MM.1S (cell line): ENCODE measurements at places on chromosomes 2 and 18.

- DNase-seq = peak; percentile 55
These were observed 123.1 kb upstream of the CAB39 start for GRCh38 chr2:230589497-230590015.

GRCh38 chr2:70513738-70514137 lies 39.9 kb downstream of the TGFA start:
- DNase-seq = no peak

GRCh38 chr18:23353459-23353858 lies 99.6 kb upstream of the RIOK3 start:
- DNase-seq = no peak

DNA sequence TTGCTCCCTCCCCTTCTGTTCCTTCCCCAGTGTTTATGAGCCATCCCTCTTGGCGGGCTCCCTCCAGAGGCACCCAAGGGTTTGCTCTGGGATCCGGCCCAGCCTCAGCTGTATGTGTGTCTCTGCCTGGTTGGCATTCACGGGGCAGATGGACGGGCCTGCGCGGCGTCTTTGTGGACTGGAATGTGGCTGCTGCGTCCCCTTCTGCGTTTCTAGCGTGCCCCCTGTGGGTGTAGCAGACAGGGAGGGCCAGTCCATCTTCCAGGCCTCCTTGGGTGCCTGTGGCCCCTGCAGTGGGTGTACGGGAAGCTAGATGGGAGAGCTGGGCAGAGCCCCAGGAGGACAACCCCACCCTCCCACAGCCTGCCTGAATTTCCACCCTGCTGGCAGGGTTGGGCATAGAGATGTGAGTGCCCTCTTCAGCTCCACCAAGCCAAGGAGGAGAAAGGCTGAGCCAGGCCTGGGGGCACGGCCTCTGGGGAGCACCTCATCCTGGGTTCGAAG lies 15.7 kb downstream of the GPC1 start:
- no peak for DNase-seq

DNA sequence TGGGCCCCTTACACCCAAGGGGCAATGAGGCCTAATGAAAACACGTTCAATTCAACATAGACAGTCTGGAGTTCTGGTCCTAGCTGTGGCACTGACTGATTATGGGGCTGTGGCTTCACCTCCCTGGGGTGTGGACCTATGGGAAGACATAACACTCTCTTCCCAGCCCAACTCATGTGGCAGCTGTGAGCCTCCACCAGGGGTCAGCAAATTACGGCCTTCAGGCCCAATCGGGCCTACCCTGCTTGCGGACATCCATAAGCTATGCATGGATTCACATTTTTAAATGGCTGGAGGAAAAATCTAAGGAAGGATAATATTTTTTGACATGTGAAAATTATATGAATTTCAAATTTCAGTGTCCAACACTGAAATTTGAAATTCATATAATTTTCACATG lies 101.3 kb downstream of the LOXHD1 start:
- DNase-seq = peak; percentile 60

DNA sequence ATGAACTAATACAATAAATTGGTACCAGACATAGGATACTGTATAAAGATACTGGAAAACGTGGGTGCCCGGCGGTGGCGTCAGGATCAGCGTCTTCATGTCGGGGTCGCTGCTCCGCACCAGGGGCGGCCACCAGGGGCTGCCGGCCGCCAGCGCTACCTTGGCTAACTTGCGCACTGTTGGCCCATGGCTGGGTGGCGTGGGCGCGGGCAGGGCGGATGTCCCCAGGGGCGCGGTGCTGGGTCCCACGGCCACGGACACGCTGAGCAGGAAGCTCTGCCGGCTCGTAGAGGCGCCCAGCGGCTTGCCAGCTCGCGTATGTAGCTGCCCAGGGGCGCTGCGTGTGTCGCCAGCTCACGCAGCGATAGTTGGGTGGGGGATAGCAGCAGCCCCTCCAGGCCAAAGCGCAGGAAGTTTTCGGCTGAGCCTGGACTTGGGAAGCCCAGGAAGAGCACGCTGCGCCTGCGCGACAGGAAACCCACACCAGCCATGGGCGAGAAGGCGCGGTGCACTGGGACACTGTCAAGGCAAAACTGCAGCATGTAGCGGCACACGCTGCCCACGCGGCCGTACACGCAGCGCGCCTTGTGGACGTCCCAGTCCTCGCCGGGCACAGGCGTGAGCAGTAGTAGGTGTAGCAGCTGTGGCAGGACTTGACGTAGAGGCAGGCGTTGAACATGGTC lies 299.9 kb downstream of the CCDC74A start:
- DNase-seq = no peak

DNA sequence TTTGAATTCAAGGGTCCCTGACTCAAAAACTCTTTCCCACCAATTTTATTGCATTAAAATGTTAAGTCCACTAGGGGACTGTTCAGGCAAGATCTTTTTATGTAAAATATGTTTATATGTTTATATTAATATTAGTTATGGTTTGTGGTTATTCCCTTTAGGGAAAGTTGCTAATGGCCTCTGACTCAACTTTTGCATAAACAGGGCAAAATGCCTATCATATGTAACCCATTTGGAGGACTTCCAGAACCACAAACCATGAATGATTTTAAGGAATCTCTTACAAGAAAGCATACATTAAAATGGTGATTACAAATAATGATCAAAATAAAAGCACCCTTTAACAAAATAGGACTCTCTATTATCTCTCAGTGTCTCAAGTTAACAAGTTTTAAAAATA lies 1484.5 kb upstream of the ZEB2 start:
- no peak for DNase-seq
